ENCODE measurements at places on chromosomes 4 and X.

GRCh38 chr4:130288576-130288975, 1192.6 kb downstream of the C4orf33 start:
- no peak for DNase-seq

- DNase-seq = no peak
These were observed 146.2 kb upstream of the BCOR start for GRCh38 chrX:40243755-40244515.

GRCh38 chrX:132023896-132024386, 839 bp downstream of the STK26 start:
- DNase-seq = no peak

DNA sequence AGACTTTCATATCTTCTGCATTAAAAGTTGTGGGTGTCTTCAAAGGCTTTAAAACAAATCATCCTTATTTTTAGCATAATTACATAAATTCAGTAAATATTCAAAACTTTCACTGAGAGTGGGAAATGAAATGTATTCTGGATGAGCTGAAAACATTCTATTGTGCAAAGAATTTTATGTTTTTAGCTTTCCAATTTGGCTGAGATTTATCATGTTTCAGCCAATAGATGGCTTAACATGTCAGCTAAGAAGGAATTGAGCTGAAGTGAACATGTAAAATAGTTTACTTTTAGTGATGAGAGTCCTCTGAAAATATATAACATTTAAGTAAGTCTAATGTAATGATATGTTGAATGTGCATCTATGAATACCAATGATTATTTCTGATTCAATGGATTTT, 213.5 kb upstream of the GIMD1 start:
- no peak for DNase-seq

DNA sequence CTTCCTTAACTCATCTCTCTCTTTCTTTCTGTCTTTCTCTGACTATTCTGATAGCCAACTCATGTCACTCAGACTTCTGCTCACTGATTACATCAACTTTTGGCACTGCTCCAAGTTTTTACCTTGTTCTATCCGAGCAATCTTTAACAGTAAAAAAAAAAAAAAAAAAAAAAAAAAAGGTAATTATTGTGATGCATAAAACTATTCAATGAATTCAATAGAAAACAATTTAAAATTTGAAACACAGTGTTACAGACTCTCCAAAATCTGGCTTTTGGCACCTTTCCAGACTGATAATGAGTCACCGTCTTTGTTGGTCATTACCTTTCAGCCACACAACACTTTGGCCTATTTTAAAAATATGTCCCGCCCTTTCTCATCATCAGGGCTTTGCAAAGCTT, 229.5 kb downstream of the GALNTL6 start:
- no peak for DNase-seq

DNA sequence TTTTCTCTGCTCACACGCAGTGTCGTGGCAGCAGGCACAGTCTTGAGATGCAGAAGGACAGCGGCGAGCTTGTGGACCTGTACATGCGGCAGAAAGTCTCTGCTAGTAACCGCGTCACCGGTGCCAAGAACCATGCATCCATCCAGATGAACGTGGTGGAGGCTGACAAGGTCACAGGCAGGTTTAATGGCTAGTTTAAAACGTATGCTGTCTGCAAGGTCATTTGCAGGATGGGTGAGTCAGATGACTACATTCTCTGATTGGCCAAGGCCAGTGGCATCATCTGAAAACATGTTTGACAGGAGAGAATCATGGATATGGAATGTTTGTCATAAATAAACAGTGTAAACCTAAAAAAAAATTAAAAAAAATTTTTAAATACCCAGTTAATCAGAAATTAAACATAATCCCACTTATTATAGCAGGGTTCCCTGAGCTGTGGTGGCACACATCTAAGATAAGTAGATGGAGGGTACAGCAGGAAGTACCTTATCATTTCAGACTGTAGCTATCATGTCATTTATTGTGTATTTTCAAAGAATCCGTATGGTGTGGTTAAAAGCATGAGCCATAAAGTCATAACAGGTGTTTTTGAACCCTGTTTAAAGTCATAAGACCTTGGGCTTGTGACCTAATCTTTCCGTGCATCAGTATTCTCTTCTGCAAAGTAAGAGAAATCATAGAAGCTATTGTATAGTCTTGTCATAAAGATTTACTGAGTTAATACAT, 7.5 kb upstream of the BMP2K start:
- DNase-seq = no peak

- no peak for DNase-seq
These were observed 952 bp downstream of the ANOS1 start for GRCh38 chrX:8730812-8731558.

GRCh38 chr4:30721185-30722091, 1.3 kb downstream of the PCDH7 start:
- no peak for DNase-seq

DNA sequence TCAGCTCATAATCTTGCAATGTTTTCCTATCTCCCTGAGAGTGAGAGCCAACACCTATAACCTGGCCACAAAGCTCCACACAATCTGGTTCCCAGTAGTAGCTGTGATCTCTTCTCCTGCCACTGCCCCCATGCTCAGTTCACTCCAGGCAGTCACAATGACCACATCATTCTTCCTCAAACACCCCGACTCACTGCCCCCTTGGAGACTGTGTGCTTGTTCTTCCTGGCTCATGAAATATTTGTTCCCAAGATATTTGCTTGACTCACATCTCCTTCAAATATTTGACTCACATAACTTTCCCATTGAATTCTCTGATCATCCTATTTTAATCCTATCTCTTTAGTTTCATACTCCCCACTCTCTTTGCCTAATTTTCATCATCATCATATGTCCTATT, 173.7 kb downstream of the AREG start:
- no peak for DNase-seq

- no peak for DNase-seq
These were observed 112.7 kb downstream of the FAM53A start for GRCh38 chr4:1571165-1572009.

Data from stromal cell of bone marrow (primary cell).